ENCODE measurements at places on chromosomes 1 and 21. TPM values are rescaled to one million over a fixed set of nuclear protein-coding genes. Genes with fewer than 3 reads are reported as not detected.

The OR10Z1 gene
- total RNA-seq, result not detected

The UBE2J2 gene
- 70.6 TPM for total RNA-seq

The PRAMEF10 gene
- not detected for total RNA-seq

The ODR4 gene
- total RNA-seq, result 16.0 TPM

The IFFO2 gene
- total RNA-seq, result 21.4 TPM

The CD247 gene
- 166 TPM for total RNA-seq

The KCNT2 gene
- not detected for total RNA-seq

The RAB7B gene
- total RNA-seq, result not detected

The SLC25A44 gene
- total RNA-seq, result 55.0 TPM

The SPATA45 gene
- not detected for total RNA-seq

The NUDT4B gene
- total RNA-seq, result 1.4 TPM

The SLC2A5 gene
- total RNA-seq, result 0.08 TPM

The ATP6V1G3 gene
- total RNA-seq, result not detected

The LCE2C gene
- total RNA-seq, result not detected

The U2AF1 gene
- 21.2 TPM for total RNA-seq

The GNG12 gene
- total RNA-seq, result 0.60 TPM

The IER5 gene
- total RNA-seq, result 29.7 TPM

The INAVA gene
- total RNA-seq, result 0.04 TPM

The GNAT2 gene
- total RNA-seq, result 0.91 TPM

The PROX1 gene
- total RNA-seq, result not detected

The GBP6 gene
- total RNA-seq, result 0.23 TPM

The CD1C gene
- total RNA-seq, result 0.29 TPM

The PTAFR gene
- 0.22 TPM for total RNA-seq

The RPAP2 gene
- 36.3 TPM for total RNA-seq

The GOLT1A gene
- not detected for total RNA-seq

The ZFP69 gene
- 4.2 TPM for total RNA-seq

The TMEM82 gene
- total RNA-seq, result not detected

The EFNA3 gene
- total RNA-seq, result 4.5 TPM

The KCNE1 gene
- 0.14 TPM for total RNA-seq

The C1orf226 gene
- total RNA-seq, result 0.44 TPM

The ASPM gene
- total RNA-seq, result 31.4 TPM

The ZNF672 gene
- 46.4 TPM for total RNA-seq

The NR5A2 gene
- total RNA-seq, result 0.08 TPM

The PRAMEF13 gene
- total RNA-seq, result not detected

The PPFIA4 gene
- total RNA-seq, result 20.8 TPM

The PRRX1 gene
- total RNA-seq, result not detected

The RGSL1 gene
- not detected for total RNA-seq

The SMIM11 gene
- total RNA-seq, result 24.8 TPM

The SRGAP2C gene
- total RNA-seq, result 14.6 TPM

The PTPN22 gene
- 67.9 TPM for total RNA-seq

The SLC2A1 gene
- 105 TPM for total RNA-seq

The BSND gene
- not detected for total RNA-seq

The ZBTB17 gene
- 56.1 TPM for total RNA-seq

The AIM2 gene
- total RNA-seq, result 1.8 TPM

The BLACAT1 gene
- 0.19 TPM for total RNA-seq

The STRIP1 gene
- 29.9 TPM for total RNA-seq

The LCE4A gene
- total RNA-seq, result not detected

The TMEM269 gene
- total RNA-seq, result 0.32 TPM

The FAM72C gene
- 12.3 TPM for total RNA-seq

The ERG gene
- not detected for total RNA-seq

The ALX3 gene
- total RNA-seq, result not detected

The OR2G6 gene
- not detected for total RNA-seq

The RGS4 gene
- not detected for total RNA-seq

The RORC gene
- total RNA-seq, result 0.06 TPM

The PROK1 gene
- total RNA-seq, result not detected

The FCAMR gene
- total RNA-seq, result not detected

The NR1I3 gene
- not detected for total RNA-seq

Data from activated naive CD8-positive, alpha-beta T cell treated with anti-CD3 and anti-CD28 coated beads for 36 hours (primary cell).